Activated T-cell treated with anti-CD3 and anti-CD28 coated beads for 1 hour (primary cell): ENCODE measurements at places on chromosomes 6 and 20.
A peak's percentile ranks its signal among the peaks of the same experiment; 100 is the strongest.

GRCh38 chr20:31823360-31824124 is 4.4 kb downstream of the MYLK2 start:
- no peak for DNase-seq

- DNase-seq, result no peak
These were observed 211.4 kb upstream of the ECI2 start for GRCh38 chr6:4346659-4347333.

DNA sequence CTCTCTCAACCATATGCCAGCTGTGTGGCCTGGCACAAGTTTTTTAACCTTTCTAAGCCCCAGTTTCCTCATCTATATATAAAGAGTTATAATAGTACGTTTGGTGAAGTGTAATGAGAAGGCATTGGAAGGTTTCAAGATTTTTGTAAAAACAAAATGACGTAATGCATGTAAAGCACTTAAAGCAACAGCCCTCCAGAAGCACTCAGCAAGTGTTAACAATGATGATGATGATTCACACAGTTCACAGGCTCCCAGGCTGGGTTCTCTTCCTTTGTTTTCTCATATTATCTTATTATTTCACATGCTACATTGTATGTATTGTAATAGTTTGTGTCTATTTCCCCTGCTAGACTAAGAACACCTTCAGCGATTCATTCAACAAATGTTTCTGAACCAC is 6.2 kb downstream of the CEP250 start:
- no peak for DNase-seq

- DNase-seq, result peak; percentile 64
These were observed 637 bp downstream of the MYLK4 start for GRCh38 chr6:2749969-2750600.

DNA sequence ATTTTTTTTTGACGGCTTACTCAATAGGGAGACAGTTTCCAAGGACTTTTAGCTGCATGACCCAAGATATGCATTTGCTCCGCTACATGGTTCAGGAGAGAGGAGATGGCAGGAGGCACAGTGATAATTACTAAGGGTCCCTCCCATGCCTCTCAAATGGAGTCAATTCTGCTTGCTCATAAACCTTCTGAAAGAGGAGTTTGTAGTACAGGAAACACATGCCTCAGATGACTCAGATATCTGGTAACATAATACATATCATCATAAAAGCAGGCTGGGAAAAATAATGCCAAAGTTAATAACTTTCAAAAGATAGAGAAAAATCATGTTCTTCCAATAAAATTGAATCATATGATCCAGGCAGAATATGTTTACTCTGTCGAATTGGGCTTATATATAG is 97.6 kb upstream of the DEFB112 start:
- DNase-seq, result no peak

DNA sequence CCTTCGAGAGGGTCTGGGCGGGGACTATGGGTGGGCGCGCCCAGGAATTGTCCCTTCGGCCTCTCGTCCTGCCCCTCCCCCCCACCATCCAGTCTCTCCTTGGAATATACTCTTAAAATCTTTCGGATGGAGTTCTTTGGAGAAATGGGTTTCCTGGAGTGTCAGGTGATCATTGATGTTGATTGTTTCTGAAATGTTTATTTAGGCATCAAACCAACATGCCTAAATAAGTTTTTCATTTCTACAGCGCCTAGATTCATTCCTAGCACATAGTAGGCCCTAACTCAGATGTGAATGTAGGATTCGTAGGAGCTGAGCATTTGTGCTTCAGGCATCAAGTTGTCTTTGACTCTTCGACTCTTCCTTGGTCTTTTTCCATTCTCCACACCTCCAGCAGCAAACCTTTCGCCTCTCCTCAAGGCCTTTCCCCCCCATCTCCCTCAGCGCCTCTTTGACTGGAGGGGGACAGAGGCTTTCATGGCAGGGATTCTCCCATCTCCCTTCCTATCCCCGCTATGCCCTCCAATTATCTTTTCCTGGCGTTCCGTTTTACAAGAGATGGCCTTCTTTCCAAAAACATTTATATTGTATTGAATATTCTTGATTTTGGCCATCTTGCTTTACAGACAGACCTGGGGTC is 610 bp downstream of the CASP8AP2 start:
- DNase-seq, result no peak

DNA sequence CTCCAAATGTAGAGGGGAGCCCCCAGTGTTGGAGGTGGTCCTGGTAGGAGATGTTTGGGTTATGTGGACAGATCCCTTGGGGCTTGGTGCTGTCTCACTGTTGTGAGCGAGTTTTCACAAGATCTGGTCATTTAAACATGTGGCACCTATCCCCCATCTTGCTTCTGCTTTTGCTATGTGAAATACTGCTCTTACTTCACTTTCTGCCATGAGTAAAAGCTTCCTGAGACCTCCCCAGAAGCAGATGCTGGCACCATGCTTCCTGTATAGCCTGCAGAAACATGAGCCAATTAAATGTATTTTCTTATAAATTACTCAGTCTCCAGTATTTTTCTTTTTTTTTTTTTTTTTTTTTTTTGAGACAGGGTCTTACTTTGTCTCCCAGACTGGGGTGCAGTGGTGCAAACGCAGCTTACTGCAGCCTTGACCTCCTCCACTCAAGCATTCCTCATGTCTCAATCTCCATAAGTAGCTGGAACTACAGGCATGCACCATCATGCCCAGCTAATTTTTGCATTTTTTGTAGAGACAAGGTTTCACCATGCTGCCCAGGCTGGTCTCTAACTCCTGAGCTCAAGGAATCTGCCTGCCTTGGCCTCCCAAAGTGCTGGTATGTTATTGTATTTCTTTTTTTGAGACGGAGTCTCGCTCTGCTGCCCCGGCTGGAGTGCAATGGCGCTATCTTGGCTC is 177.1 kb downstream of the ALDH8A1 start:
- DNase-seq, result no peak

GRCh38 chr6:135860361-135860760 is 8.9 kb downstream of the PDE7B start:
- no peak for DNase-seq

- DNase-seq, result no peak
These were observed 678.1 kb downstream of the KIF16B start for GRCh38 chr20:15895126-15895525.
